ENCODE measurements at places on chromosomes 1 and 21. TPM values are rescaled to one million over a fixed set of nuclear protein-coding genes. Genes with fewer than 3 reads are reported as not detected.
A peak's percentile ranks its signal among the peaks of the same experiment; 100 is the strongest.

DNA sequence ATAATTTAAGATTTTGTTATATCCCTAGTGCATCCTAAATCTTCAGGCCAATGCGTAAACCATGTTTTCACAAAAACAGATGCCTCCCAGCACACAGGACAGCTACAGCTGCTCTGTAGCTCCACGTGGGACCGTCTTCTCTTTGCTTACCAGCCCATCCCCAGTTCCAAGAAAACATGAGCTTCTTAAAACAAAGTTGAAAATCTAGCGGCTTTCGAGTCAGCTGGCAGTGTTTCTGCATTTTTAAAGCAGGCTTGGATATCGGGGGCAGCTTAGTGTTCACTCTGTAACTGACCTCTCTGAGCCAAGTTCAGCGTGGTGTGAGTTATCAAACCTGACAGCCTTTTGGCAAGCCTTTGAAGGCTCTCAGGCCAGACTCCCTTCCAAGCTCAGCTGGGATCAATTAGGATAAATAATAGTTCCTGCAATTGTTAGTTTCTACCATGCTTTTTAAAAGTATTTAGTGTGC, 881.5 kb downstream of the LTN1 start:
- H3K4me3 ChIP-seq: no peak overlapping the region
- no peaks in the 10 kb centered on the region for H3K4me1 ChIP-seq
- no peaks in the 10 kb centered on the region for H3K36me3 ChIP-seq
- H3K27me3 ChIP-seq: no peaks in the 10 kb centered on the region
- no peak for DNase-seq
- no peak overlapping the region for H3K27ac ChIP-seq

The FCAMR gene
- total RNA-seq: not detected

The ACTN2 gene
- total RNA-seq: not detected

The ARHGAP29 gene
- not detected for total RNA-seq

- DNase-seq: no peak
- peaks cover 83% of the 10 kb centered on the region for H3K4me1 ChIP-seq
- no peaks in the 10 kb centered on the region for H3K27me3 ChIP-seq
- peak overlapping the region; percentile 17 for H3K27ac ChIP-seq
These were observed 110.9 kb downstream of the RUNX1 start for GRCh38 chr21:34938089-34938764.

The HSPG2 gene
- 20.8 TPM for total RNA-seq

- H3K4me3 ChIP-seq: no peak overlapping the region
- H3K36me3 ChIP-seq: no peaks in the 10 kb centered on the region
- peaks cover 34% of the 10 kb centered on the region for H3K4me1 ChIP-seq
These were observed 876.5 kb upstream of the B3GALT2 start for GRCh38 chr1:194062962-194063361.

GRCh38 chr1:206496131-206496793, 11.1 kb upstream of the RASSF5 start:
- H3K4me1 ChIP-seq: no peaks in the 10 kb centered on the region
- H3K27me3 ChIP-seq: no peaks in the 10 kb centered on the region
- DNase-seq: no peak

- H3K4me3 ChIP-seq: no peak overlapping the region
- H3K4me1 ChIP-seq: no peaks in the 10 kb centered on the region
- H3K36me3 ChIP-seq: no peaks in the 10 kb centered on the region
- DNase-seq: no peak
- no peaks in the 10 kb centered on the region for H3K27me3 ChIP-seq
These were observed 20.9 kb upstream of the AGTRAP start for GRCh38 chr1:11714831-11715575.

GRCh38 chr1:163170331-163170730, 32.4 kb downstream of the RGS5 start:
- no peaks in the 10 kb centered on the region for H3K27me3 ChIP-seq
- no peak for DNase-seq
- no peak overlapping the region for H3K4me3 ChIP-seq
- H3K36me3 ChIP-seq: no peaks in the 10 kb centered on the region
- no peak overlapping the region for H3K27ac ChIP-seq

The CHIA gene
- total RNA-seq: not detected

The SLC1A7 gene
- total RNA-seq: 1.8 TPM

The FLG gene
- not detected for total RNA-seq

GRCh38 chr1:25748531-25749205, 51.3 kb upstream of the SELENON start:
- H3K27me3 ChIP-seq: no peaks in the 10 kb centered on the region
- H3K27ac ChIP-seq: no peak overlapping the region
- peaks cover 16% of the 10 kb centered on the region for H3K4me1 ChIP-seq
- no peak for DNase-seq

The CELA3B gene
- total RNA-seq: not detected

GRCh38 chr1:204503122-204503912, 8.7 kb upstream of the PIK3C2B start:
- peak; percentile 75 for DNase-seq
- H3K36me3 ChIP-seq: no peaks in the 10 kb centered on the region
- H3K4me1 ChIP-seq: peaks cover 11% of the 10 kb centered on the region
- H3K27ac ChIP-seq: no peak overlapping the region
- no peaks in the 10 kb centered on the region for H3K27me3 ChIP-seq
- H3K4me3 ChIP-seq: no peak overlapping the region

- H3K4me3 ChIP-seq: no peak overlapping the region
- no peak overlapping the region for H3K27ac ChIP-seq
- no peaks in the 10 kb centered on the region for H3K27me3 ChIP-seq
- H3K36me3 ChIP-seq: no peaks in the 10 kb centered on the region
- H3K4me1 ChIP-seq: no peaks in the 10 kb centered on the region
- no peak for DNase-seq
These were observed 106.5 kb downstream of the DISC1 start for GRCh38 chr1:231733063-231733462.

The MYOG gene
- not detected for total RNA-seq

DNA sequence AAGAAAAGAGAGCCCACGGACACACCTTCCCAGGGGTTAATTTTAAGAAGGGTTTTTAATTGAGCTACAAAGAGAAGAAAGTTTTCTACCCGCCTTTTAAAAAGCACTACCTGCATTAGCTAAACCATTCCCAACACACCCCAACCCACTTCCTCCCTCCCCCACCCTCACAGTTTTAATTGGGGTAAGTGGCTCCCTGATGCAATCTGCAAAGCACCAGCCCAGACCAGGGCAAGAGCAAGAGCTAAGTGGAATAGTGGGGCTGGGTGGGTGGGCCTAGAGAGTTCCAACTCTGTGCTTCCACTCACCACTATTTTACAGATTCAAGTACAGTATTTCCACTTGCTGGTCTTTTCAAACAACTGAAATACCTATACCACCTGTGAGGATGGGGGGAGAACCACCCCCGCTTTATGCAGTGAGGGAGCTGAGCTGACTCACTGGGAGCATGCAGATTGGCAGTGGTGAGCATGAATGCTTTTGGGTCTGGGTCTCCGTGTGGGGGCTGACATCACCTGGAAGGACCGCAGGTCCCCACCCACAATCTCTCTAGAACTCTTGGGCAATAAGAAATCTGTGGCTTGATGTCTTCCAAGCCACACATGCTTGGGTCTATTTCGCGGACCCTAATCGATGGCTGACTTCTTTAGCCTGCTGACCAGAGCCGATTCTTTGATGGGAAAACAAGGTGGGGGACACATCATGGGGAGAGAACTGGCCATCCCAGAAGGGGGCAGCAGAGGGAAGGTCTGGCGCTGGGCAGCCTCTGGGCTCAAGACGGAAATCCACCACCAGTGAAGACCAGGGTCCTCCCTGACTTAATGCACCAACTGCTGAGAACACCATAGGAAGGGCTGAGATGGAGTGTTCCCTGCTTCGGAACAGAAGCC, 95.5 kb downstream of the SSBP3 start:
- no peaks in the 10 kb centered on the region for H3K27me3 ChIP-seq
- no peak for DNase-seq

The ASPM gene
- total RNA-seq: 0.24 TPM

The TAL1 gene
- not detected for total RNA-seq

The SHE gene
- total RNA-seq: not detected

The TRABD2B gene
- not detected for total RNA-seq

GRCh38 chr1:75166821-75167220, 32.6 kb downstream of the LHX8 start:
- no peak overlapping the region for H3K4me3 ChIP-seq
- H3K4me1 ChIP-seq: no peaks in the 10 kb centered on the region
- H3K27me3 ChIP-seq: no peaks in the 10 kb centered on the region
- H3K36me3 ChIP-seq: no peaks in the 10 kb centered on the region

The ZNF593OS gene
- total RNA-seq: not detected

DNA sequence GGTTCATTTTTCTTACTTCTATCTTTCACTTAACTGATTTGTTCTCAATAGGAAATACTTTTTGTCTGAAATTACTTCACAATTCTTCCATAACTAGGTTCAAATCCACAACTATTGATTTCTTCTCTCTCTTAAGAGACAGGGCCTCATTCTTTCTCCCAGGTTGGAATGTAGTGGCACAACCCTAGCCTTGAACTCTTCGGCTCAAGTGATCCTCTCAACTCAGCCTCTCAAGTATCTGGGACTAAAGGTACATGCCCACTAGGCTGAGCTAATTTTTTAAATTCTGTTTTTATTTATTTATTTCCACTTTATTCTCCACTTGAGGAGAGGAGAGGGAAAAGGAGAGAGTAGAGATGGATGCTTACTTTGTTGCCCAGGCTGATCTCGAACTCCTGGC, 370.4 kb upstream of the PLXNA2 start:
- DNase-seq: no peak
- no peaks in the 10 kb centered on the region for H3K36me3 ChIP-seq
- H3K4me1 ChIP-seq: no peaks in the 10 kb centered on the region
- H3K27me3 ChIP-seq: no peaks in the 10 kb centered on the region
- H3K27ac ChIP-seq: no peak overlapping the region
- H3K4me3 ChIP-seq: no peak overlapping the region

- no peaks in the 10 kb centered on the region for H3K4me1 ChIP-seq
- peak overlapping the region; percentile 34 for H3K4me3 ChIP-seq
- no peak overlapping the region for H3K27ac ChIP-seq
These were observed 991 bp downstream of the TIAM1 start for GRCh38 chr21:31343030-31343510.

GRCh38 chr21:46245213-46245915, 16.8 kb upstream of the LSS start:
- H3K4me1 ChIP-seq: peaks cover 3% of the 10 kb centered on the region
- peaks cover 30% of the 10 kb centered on the region for H3K36me3 ChIP-seq
- no peaks in the 10 kb centered on the region for H3K27me3 ChIP-seq
- DNase-seq: no peak

The C1orf94 gene
- total RNA-seq: not detected

DNA sequence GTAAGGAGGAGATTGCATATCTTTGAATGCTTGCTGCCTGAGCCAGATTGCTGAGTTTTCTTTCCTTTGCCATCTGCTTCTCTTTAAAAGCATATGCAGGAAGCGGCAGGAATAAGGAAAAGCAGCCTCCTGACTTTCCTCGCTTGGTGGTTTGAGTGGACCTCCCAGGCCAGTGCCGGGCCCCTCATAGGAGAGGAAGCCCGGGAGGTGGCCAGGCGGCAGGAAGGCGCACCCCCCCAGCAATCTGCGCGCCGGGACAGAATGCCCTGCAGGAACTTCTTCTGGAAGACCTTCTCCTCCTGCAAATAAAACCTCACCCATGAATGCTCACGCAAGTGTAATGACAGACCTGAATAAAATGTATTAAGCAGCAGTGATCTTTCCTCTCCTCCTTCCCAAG, 1.5 kb downstream of the CORT start:
- H3K27ac ChIP-seq: no peak overlapping the region
- H3K4me1 ChIP-seq: no peaks in the 10 kb centered on the region
- no peak for DNase-seq

DNA sequence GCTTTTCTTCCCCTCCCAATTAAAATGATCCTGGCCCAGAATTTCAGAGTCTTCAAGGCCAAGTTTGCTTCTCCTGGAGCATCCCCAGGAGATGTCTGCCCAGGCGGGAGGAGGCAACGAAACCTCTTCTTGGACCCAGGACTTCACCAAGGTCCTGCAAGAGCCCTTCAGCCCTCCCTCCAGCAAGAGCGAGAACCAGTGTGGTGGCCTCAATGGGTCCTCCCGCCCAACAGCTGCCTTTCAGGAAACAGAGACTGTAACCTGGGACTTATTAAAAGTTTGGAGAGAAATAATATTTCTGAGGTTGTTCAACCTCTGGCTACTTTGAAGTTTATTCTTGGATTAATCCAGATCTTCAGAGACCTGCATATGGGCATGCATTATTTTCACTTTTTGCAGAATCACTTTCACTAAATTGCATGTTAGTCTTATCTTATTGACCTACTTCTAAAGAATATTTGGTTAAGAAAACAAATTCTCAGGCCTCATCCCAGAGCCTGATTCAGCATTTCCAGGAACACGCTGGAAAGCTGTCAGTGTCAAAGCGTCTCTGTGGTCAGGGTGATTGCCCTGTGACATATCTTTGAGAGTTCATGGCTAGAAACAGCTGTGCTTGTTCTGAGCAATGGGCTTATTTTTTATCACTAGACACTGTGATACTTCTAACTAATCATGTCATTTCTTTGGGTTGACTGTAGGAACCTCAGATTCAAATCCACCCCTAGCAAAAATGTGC, 66.0 kb upstream of the CLDN14 start:
- DNase-seq: no peak
- H3K4me3 ChIP-seq: no peak overlapping the region
- H3K4me1 ChIP-seq: no peaks in the 10 kb centered on the region
- no peak overlapping the region for H3K27ac ChIP-seq
- no peaks in the 10 kb centered on the region for H3K36me3 ChIP-seq
- H3K27me3 ChIP-seq: no peaks in the 10 kb centered on the region

- H3K27me3 ChIP-seq: no peaks in the 10 kb centered on the region
- H3K4me1 ChIP-seq: no peaks in the 10 kb centered on the region
- no peak overlapping the region for H3K27ac ChIP-seq
- H3K36me3 ChIP-seq: no peaks in the 10 kb centered on the region
- H3K4me3 ChIP-seq: no peak overlapping the region
These were observed 170.2 kb downstream of the SYT2 start for GRCh38 chr1:202540014-202540413.

- no peaks in the 10 kb centered on the region for H3K27me3 ChIP-seq
- H3K27ac ChIP-seq: no peak overlapping the region
- H3K36me3 ChIP-seq: no peaks in the 10 kb centered on the region
- H3K4me3 ChIP-seq: peak overlapping the region; percentile 91
These were observed 1.6 kb downstream of the P3H1 start for GRCh38 chr1:42765269-42765668.

The MEGF6 gene
- total RNA-seq: 209 TPM

The SLC45A3 gene
- 0.54 TPM for total RNA-seq

- no peak overlapping the region for H3K27ac ChIP-seq
- no peak for DNase-seq
- peaks cover 17% of the 10 kb centered on the region for H3K4me1 ChIP-seq
- H3K36me3 ChIP-seq: no peaks in the 10 kb centered on the region
- H3K27me3 ChIP-seq: no peaks in the 10 kb centered on the region
These were observed 13.2 kb upstream of the UMODL1 start for GRCh38 chr21:42057851-42058437.

DNA sequence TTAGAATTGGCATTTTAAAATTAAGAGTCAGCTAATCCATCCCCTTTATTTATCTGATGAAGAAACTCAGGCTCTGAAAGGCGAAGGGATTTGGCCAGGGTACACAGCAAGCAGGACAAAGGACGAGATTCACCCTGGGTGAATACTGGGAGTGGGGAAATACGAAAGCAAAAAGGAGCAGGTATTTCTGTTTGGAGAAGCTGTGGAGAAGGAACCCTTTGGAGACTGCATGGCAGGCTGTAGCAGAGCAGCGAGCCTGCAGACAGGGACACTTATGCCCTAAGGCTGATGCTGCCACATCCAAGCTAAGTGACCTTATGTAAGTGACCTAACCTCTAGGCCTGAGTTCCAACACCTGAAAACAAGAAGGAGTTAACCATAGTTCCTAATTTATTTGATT, 207.2 kb upstream of the C1orf87 start:
- no peak overlapping the region for H3K27ac ChIP-seq
- no peak for DNase-seq
- no peaks in the 10 kb centered on the region for H3K27me3 ChIP-seq
- no peaks in the 10 kb centered on the region for H3K4me1 ChIP-seq
- H3K36me3 ChIP-seq: no peaks in the 10 kb centered on the region

The SORT1 gene
- 25.6 TPM for total RNA-seq

Measured in naive thymus-derived CD4-positive, alpha-beta T cell (primary cell).